ENCODE measurements at places on chromosomes 7 and 10. TPM values are rescaled to one million over a fixed set of nuclear protein-coding genes. Genes with fewer than 3 reads are reported as not detected.

The AGMO gene
- total RNA-seq, result 0.40 TPM

The STEAP1B gene
- 0.92 TPM for total RNA-seq

The ACTL6B gene
- total RNA-seq, result not detected

The SPDYE5 gene
- not detected for total RNA-seq

The SORCS1 gene
- total RNA-seq, result 0.43 TPM

The PDE6C gene
- not detected for total RNA-seq

The CTAGE6 gene
- not detected for total RNA-seq

The TMEM229A gene
- 0.24 TPM for total RNA-seq

The AKR1D1 gene
- total RNA-seq, result not detected

The VSTM2A gene
- not detected for total RNA-seq

The CEP55 gene
- total RNA-seq, result 0.13 TPM

The FGFR2 gene
- total RNA-seq, result 0.19 TPM

The LIPK gene
- not detected for total RNA-seq

The EIF4EBP2 gene
- total RNA-seq, result 69.8 TPM

The ASB4 gene
- total RNA-seq, result 1.2 TPM

The MYO3A gene
- total RNA-seq, result not detected

The PAX4 gene
- total RNA-seq, result not detected

The ZNF425 gene
- total RNA-seq, result 0.78 TPM

The LIPF gene
- not detected for total RNA-seq

The MRPS17 gene
- total RNA-seq, result 13.4 TPM

The GHRHR gene
- total RNA-seq, result not detected

The ASZ1 gene
- not detected for total RNA-seq

The VIPR2 gene
- total RNA-seq, result 23.2 TPM

The PHYHIPL gene
- total RNA-seq, result 0.19 TPM

The SPDYE8 gene
- not detected for total RNA-seq

The RSBN1L gene
- 9.4 TPM for total RNA-seq

The CRPPA gene
- 7.3 TPM for total RNA-seq

The AKR1C1 gene
- total RNA-seq, result 14.2 TPM

The C10orf105 gene
- total RNA-seq, result not detected

The SYT15 gene
- total RNA-seq, result 6.7 TPM

The NYAP1 gene
- total RNA-seq, result 0.22 TPM
